Muscle of arm (tissue), 14 donors: ENCODE measurements at places on chromosomes 2 and 18. TPM values are rescaled to one million over a fixed set of nuclear protein-coding genes. Genes with fewer than 3 reads are reported as not detected.

Gene APLF
- polyA plus RNA-seq: 1.3 TPM

Gene EHD3
- 4.4 TPM for polyA plus RNA-seq

Gene MC4R
- polyA plus RNA-seq: 0.29 TPM

Gene NCKAP5
- 5.5 TPM for polyA plus RNA-seq

Gene ANKRD30B
- not detected for polyA plus RNA-seq

Gene TWIST2
- 7.0 TPM for polyA plus RNA-seq

Gene TNS1
- polyA plus RNA-seq: 132 TPM

Gene GMCL1
- polyA plus RNA-seq: 10.6 TPM

Gene PKDCC
- 116 TPM for polyA plus RNA-seq

Gene ATAD2B
- polyA plus RNA-seq: 14.2 TPM

Gene CCDC148
- polyA plus RNA-seq: 0.50 TPM

Gene GATA6
- polyA plus RNA-seq: 16.3 TPM

Gene SCYGR7
- polyA plus RNA-seq: not detected

DNA sequence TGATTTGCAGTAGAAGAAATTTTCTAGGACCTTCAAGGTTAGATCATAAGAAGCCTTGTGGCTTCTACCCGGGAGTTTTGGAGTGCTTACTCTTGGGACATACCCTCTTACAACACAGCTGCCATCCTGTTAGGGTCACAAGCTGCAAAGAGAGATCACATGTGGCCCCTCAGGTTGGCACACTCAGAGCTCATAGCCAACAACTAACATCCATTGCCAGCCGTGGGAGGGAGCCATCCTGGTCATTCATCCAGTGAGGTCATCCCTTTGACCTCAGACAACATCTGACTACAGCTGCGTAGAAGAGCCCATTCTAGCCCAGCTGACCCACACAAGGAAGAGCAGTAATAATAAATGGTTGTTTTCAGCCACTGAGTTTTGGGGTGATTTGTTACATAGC, 76.9 kb upstream of the NABP1 start:
- no peak for DNase-seq

GRCh38 chr2:3264010-3264744, 113.4 kb downstream of the EIPR1 start:
- peak; percentile 10 for DNase-seq

DNA sequence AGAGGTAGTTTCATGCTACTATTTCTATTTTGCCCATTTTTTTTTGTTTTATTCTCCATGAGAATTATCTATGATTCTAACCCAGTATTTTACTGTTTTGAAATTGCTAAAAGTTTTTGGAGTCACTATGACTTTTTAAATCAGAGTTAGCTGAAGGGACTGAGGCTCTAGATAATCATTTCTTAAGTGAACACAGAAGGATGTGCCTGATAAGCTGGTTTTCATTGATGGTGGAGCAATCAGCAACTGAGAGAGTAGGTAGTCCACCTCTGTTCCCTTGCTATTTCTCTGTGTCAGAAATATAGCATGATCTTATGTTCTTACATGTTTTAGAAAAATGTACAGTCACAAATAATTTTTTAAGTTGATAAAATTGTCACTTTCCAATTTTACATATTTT, 59.4 kb downstream of the CCDC138 start:
- no peak for DNase-seq

DNA sequence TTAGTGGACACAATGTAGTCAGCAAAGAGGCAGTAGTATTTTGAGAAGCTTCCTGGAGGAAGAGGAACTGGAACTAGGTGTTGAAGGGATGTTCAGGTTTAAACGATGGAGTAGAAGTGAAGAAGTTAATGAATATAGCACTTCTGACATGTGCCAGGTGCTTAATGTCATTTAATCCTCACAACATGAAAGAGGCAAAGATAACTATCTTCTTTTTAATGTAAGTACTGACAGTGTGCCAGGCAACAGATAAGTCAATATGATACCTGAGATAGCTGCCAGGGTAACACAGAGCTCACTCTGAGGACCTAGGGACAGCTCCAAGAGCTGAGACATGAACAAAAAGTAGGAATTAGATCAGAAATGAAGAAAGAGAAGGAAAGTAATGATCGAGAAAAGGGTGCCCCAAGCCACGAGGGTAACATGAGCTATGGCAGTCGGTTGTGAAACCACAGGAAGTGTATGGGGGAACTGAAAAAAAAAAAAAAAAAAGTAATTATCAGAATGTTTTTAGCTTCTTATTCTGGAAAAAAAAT, 140.7 kb downstream of the RNF144A start:
- DNase-seq: no peak

DNA sequence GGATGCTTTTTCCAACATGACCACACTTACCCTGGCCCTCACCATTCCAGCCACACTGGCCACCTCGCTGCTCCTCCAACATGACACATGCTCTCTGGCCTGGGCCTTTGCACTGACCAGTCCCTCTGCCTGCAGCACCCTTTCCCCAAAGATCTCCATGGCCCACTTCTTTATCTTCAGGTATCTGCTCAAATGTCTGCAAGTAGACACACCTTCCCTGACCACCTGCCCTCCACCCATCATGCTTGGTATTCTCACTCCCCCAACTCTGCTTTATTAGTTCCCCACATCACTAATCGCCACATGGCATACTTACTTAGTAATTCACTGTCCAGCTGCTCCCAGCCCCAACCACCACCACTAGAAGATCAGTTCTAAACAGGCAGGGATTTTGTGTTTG, 214.2 kb downstream of the BCL11A start:
- DNase-seq: no peak

GRCh38 chr2:72993933-72994280, 76.6 kb downstream of the EMX1 start:
- DNase-seq: no peak

DNA sequence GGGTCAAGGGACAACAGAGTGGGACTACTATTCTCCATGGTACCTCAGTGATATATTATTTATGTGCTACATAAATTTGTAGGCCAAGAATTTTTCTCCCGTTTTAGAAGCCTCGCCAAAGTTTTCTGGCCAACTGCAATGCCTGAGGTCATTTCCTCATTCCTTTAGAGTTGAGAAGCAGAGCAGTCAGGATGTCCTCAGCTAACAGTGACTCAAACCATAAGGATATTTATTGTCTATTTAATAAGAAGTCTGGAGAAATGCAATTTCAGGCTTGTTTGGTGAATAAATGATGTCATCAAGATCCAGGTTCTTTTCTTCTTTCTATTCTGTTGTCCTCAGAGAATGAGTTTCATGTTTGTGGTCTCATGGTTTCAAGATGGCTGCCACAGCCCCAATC, 91.0 kb downstream of the ADCYAP1 start:
- DNase-seq: peak; percentile 59

DNA sequence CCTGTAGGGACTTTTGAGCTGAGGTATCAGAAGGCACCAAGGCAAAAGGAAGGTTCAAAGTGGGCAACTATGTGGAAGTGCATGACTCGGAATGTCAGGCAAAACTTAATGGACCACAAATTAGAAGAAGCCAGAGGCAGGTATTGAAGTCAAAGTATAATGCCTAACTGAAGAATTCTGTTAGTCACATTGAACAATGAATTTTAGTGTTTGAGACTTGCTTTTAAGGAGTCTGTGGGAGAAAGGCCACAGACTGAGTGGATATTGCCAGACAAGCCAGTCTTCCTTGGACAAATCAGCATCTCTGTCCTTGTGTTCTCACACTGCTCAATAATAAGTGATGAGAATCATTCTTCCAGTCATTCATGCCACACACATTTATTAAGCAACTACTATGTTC, 498.9 kb downstream of the STK39 start:
- no peak for DNase-seq

DNA sequence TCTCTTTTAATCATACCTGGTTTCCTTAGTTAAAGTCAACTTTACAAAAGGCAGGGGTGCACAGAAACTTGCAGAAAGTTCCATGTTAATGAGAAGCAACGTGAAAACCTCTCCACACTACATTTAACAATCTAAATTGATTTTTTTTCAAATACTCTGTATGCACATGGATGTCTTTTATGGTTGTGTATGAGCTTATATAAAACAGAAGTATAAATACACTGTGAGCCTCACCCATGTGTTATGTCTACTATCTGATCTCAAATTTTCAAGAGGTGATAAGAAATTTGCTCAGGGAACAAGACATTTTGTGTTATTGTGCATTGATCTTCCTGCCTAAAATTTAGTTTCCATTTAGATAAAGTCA, 617.6 kb downstream of the ADCYAP1 start:
- no peak for DNase-seq

- DNase-seq: no peak
Observed at GRCh38 chr2:30569946-30570345, 122.9 kb downstream of the LCLAT1 start.

- no peak for DNase-seq
Observed at GRCh38 chr2:43008388-43008787, 216.0 kb upstream of the HAAO start.

DNA sequence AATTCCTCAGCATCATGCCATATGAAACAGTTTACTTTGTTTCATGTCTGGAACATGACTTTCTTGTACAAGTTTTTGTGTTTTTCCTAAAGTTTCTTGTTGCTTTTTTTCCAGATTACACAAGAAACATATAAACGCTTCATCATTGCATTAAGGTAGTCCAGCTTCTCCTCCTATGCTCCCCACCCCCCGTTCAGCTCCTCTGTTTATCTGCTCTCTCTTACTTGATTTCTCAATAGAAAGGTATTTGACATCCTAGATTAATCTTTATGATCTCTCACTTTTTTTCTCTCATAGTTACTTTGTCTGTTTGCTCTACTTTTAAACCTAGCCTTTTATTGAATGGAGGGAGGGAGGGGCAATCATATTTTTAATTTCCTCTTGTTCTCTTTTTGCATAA, 25.4 kb downstream of the SLC40A1 start:
- DNase-seq: no peak

DNA sequence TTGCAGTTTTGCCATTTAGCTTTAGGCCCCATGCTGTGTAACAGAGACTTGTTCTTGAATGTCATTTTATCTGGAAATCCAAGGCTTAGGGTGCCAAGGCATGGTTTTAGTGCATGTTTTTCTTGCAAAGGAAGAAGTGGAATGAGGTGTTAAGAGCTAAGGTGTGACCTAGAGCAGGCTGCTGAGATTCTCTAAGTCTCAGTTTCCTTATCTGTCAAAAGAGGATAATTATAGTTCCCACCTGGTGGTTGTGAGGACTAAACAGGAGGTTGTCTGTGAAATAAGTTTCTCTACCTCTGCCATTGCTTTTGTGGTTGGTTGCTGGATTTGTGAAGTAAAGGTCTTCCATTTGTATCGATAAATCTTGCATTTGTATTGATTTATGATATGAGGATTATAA, 82.0 kb downstream of the TANC1 start:
- DNase-seq: no peak

GRCh38 chr2:30514848-30515435, 67.9 kb downstream of the LCLAT1 start:
- no peak for DNase-seq

- peak; percentile 31 for DNase-seq
Observed at GRCh38 chr2:42493468-42494354, at the start of gene KCNG3. TSS of gene KCNG3 (minus strand) at chr2:42493982. CDS start at chr2:42493501, 481 bp downstream.
